ENCODE measurements at places on chromosomes 5 and 9.

DNA sequence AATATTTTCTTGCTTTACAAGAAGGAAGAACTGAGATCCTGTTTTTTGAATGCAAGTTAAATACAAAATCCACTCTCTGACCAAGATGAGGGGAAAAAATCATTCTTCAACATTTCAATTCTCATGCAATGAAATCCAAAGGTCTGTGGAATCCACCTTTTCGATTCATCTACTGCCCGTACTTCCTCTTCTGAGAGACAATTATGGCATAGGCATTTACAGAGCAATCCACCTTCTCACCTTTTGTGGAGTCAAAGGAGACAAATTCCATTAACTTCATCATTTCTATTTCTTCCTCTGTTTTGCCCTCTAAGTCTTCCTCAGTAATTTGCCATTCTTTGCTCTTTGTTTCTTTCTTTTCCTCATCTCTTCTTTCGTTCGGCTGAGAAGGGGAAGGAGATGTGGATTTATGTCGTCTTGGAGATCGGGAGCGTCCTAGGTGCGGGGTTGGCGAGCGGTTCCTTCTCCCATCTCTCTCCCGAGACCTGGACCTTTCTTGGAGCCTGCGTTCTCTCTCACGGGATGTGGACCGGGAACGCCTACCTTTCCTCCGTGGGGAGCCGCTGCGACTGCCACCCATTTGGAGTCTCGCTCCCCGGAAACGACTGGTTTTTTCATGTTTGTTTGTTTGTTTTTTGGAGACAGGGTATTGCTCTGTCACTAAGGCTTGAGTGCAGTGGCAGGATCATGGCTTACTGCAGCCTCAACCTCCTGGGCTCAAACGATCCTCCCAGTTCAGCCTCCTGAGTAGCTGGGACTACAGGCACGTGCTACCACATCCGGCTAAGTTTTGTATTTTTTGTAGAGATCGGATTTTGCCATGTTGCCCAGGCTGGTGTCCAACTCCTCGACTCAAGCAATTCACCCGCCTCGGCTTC lies 24.3 kb upstream of the AFF4 start:
- no peak for DNase-seq

DNA sequence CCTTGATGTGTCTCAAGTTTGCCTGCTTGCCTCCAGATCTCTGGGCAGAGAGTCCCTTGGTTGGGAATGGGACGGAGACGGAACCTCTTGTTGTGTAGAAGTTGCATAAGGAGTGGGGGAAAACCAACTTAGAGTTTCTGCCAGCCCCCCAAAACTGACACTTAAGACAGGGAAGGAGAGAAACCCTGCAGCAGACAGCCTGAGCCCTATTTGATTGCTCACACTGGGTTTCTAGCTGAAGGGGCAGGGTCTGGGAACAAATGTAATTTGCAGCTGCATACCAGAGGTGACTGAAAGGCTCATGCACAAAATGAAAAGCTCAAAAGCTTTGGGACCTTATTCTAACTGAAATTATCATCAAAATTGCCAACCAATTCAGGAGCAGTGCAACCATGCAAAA lies 254.5 kb downstream of the RASEF start:
- DNase-seq, result no peak

- no peak for DNase-seq
Measured at GRCh38 chr9:83247732-83248131, 184.8 kb upstream of the RASEF start.

GRCh38 chr9:8679371-8679822 lies 879.8 kb upstream of the DMAC1 start:
- DNase-seq, result no peak

GRCh38 chr9:69937360-69937759 lies 106.3 kb upstream of the MAMDC2 start:
- no peak for DNase-seq

DNA sequence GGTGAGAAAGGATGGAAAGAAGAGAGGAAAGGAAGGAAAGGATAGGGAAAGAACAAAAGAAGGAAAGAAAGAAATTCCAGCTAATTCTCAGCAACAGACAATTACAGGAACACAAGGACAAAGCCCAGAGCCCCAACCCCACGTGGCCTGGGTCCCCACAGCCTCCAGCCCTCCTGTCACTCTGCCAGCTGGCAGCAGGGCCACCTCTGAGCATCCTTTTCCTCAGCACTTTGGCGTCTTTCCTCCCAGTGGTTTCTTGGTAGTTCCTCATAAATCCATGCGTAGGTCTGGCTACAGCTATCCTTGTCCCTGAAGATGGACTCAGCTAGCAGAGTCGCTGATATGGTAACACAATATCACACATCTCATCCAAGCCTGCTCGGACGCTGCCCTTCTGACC lies 28.3 kb downstream of the ADAMTS2 start:
- no peak for DNase-seq

DNA sequence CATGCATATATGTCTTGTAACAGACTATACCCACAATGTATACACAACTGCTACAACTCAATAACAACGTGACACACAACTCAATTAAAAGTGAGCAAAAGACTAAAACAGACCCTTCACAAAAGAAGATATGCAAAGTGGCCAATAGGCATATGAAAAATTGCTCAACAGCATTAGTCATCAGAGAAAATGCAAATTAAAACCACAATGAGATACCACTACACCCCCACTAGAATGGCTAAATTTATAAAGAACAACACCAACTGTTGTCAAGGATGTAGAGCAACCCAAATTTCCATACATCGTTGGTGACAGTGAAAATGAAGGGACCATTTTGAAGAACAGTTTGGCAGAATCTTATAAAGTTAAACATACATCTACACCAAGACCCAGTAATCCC lies 38.9 kb downstream of the GABRB2 start:
- no peak for DNase-seq

DNA sequence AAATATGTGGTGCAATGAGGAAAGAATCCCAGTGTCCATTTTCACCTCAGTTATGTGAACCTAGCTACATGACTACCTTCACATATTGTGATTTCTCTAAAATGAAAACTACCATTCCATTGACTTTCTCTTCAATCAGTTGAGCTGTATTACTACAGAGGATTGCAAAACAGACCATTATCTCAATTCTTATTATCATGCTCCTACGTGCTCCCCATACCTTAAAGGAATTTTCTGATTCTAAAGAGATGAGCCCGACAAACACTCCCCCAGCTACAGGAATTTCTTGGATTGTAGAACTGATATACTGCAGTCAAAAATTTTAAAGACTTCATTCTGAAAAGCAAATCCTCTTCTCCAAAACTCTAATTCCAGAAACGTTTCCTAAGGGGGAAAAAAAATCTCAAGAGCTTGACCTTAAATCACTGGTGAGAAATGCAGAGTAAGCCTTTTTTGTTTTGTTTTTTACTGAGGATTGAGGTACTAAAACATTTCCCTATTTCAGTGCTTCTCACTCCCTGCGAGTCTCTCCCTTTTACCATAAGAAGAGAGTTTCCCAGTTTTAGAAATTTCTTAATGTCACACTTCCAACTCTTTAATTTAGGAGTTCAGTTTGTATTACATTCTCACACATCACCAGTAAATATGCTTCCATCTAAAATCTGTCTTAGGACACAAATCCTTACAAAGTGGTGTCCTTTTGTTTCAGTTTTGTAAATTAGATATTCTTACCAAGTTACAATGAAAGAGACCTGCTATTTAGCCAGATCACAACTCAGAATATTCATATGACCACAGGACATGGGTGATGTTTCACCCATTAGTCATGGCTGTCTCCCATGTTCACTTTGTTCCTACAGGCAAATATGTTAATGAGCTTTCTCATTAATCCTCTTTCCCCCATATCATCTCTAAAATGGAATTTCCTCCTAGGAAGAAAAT lies 203.8 kb downstream of the TSSK1B start:
- DNase-seq, result no peak

GRCh38 chr5:141725891-141726290 lies 43.9 kb upstream of the ARAP3 start:
- DNase-seq, result no peak

GRCh38 chr5:50535393-50535792 lies 94.3 kb upstream of the EMB start:
- DNase-seq, result no peak

DNA sequence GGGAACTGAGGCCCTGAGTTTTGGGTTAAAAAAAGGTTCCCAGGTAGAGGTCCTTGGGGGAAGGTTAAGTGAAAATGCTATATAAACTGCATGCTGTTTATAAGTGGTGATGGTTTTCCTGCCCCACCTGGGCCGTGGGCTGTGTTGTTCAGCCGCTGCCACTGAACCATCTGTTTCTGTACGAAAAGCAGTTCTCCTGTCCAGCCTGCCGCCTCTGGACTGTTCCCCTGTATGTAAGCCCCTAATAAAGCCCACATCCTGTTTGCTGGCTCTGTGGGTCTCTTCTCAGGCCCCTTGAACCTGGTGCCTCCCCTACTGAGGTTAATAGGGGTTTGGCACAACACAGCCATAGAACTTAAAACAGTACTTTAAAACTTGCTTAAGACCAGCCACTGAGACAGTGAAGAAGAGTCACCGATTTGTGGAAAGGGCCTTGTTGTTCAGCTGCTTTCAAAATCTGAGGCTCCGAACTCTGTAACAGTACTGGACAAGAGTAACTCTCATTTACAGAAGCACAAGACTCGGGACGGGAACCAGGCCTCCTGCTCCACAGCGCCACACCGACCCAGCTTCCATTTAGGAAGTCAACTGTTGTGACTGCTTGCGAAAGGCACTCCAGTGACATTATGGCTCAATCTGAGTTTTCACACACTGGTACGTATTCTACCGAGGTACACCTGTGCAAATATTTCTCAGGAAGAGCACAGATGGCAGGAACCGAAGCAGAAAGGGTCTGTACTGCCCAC lies 192.5 kb downstream of the CDK5RAP2 start:
- DNase-seq, result no peak

GRCh38 chr5:14512574-14512973 lies 69.0 kb upstream of the OTULINL start:
- DNase-seq, result no peak

DNA sequence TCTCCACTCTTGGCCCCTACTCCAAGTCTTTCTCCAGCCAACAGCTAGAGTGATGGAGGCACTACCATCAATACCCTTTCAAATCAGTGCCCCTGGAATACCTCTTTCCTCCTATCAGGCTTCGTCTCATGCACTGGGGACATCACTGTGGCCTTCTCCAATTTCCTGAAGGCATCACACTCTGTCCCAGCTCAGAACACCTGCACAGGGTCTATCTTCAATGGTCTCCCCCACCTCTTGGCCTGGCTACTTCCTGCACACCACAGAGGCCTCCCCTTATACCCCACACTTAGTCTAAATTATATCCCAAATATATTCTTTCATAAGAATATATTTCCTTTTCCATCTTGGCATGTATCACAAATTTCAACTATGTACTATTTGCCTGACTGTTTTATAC lies 34.5 kb downstream of the ECPAS start:
- no peak for DNase-seq

DNA sequence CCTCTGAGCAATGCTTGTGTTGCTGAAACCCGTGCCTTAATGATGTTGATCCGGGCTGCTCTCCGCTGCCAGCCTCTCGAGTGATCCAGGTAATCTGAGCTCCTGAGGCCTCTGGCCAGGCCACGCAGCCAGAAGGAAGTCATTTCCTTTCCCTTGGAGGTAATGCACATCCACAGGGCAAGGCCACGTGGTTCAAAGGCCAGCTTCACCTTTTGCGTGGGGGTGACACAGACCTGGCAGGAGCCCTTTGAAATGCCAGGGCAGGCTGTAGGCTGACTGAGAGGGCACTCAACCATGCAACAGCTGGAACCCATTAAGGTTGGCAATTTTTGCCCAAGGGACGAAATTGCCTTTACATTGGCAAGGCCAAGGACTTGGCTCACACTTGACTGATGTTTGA lies 80.4 kb downstream of the LIX1 start:
- no peak for DNase-seq

GRCh38 chr5:6551287-6551954 lies 81.4 kb downstream of the NSUN2 start:
- DNase-seq, result no peak

DNA sequence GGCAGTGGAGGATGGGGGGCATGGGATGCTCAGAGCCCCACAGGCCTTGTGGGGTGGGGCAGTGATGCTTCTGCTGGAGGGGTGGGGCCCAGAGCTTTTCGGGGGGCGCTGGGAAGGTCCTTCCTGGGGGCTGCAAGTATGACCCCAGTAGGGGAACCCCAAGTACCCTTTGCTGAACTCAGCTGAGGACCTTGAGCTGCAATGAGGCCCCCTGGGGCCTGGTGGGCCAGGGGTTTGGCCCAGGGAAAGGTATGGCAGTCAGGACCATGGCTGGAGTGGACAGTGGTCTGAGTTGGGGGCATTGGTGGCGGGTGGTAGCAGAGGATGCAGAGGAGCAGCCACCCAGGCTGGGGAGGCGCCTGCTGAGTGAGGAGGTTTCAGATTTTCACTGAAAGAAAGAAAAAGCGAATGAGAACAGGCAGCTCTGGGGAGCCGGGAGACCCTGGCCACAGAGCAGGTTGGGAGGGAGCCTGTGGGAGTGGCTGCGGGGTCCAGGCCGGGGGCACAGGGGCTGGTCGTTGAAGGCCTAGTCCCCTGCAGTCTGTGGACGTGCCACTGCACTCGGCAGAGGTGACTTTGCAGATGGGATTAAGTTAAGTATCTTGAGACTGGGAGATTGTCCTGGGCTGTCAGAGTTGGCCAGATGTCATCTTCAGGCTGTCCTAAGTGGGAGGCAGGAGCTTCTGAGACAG lies 19.2 kb downstream of the WNK2 start:
- peak; percentile 86 for DNase-seq

- DNase-seq, result no peak
Measured at GRCh38 chr5:154202379-154203260, 12.1 kb downstream of the GALNT10 start.

DNA sequence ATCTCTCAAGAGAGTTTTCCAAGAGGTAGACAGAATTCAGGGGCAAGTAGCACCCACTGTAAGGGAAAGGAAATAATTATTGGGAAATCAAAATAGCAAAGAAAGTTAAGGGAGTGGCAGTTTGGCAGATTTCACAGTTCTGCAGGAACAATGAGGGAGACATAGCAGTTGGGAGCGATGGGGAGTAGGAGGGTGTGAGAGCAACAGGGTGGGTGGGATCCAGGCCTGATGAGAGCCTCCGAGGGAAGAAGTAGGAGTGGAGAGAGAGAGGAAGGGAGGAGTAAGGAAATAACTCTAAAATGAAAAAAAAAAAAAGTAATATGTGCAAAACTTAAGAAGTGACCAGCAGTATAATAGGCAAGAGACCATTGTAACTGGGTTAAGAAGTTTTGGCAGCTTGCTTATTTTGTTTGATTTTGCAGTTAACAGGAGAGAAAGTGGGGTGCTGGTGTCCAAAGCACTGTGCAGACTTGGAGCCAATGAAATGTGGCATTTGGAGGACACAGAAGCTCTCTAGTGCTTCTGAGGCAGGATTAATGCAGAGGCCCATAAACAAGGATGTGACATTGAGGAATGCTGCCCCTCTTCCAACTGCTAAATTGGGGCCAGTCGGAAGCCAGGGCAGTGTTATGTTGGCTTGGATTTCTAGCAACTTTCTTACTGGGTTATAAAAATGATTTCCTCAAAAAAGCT lies 10.2 kb downstream of the TNFAIP8 start:
- DNase-seq, result no peak

DNA sequence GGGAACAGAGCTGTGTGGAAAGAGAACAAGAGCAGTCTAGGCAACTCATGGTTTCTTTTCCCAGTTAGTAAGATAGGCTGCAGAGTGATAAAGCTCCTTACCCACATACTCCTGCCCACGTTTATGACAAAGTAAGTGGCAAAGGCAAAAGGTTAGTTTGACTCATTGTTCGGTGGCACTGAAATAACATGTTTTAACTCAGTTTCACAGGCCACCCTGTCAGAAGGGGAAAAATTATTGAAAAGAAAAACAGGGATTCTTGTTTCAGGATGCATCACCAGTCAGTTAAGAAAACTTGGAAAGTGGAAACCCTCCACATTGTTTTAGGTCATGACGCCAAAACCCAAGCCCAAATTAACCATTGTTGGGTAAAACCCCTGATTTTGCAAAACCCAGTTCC lies 22.3 kb upstream of the DAB2 start:
- DNase-seq, result no peak

- no peak for DNase-seq
Measured at GRCh38 chr9:7186175-7186574, 428.4 kb downstream of the KDM4C start.

All from WERI-Rb-1 (cell line).